ENCODE measurements at places on chromosomes 2 and 18. TPM values are rescaled to one million over a fixed set of nuclear protein-coding genes. Genes with fewer than 3 reads are reported as not detected.

Gene SERPINB2
- total RNA-seq, result 19.6 TPM

Gene IL18RAP
- total RNA-seq, result not detected

Gene RNF149
- 53.1 TPM for total RNA-seq

Gene RTP5
- total RNA-seq, result not detected

Gene NCL
- total RNA-seq, result 95.8 TPM

Gene DAW1
- total RNA-seq, result not detected

Gene RAX
- total RNA-seq, result not detected

Gene MC4R
- 0.36 TPM for total RNA-seq

Gene DLX1
- total RNA-seq, result 2.9 TPM

Gene SP140L
- total RNA-seq, result 20.2 TPM

Gene RNF125
- 0.16 TPM for total RNA-seq

Gene HOXD11
- not detected for total RNA-seq

Gene REG3G
- not detected for total RNA-seq

Gene EIF2AK3
- 26.1 TPM for total RNA-seq

Gene ADRA2B
- total RNA-seq, result 0.12 TPM

Gene OR6B2
- total RNA-seq, result not detected

Gene TCF7L1
- total RNA-seq, result 5.1 TPM

Gene PTGR3
- total RNA-seq, result 11.7 TPM

Gene HNMT
- 31.0 TPM for total RNA-seq

Gene SP140
- total RNA-seq, result 1.2 TPM

Gene TMEM200C
- total RNA-seq, result not detected

Gene METTL8
- 27.1 TPM for total RNA-seq

Gene STAMBP
- 26.3 TPM for total RNA-seq

Gene RGPD6
- 17.5 TPM for total RNA-seq

Gene PTPN18
- 20.5 TPM for total RNA-seq

Gene ZSWIM2
- 0.81 TPM for total RNA-seq

Gene DCC
- total RNA-seq, result under 0.01 TPM

Gene MYOM1
- total RNA-seq, result 0.36 TPM

Gene LOXHD1
- total RNA-seq, result not detected

Gene SCN7A
- not detected for total RNA-seq

Gene PER2
- total RNA-seq, result 13.5 TPM

Gene CTLA4
- not detected for total RNA-seq

Gene ACTR2
- total RNA-seq, result 95.0 TPM

Gene PSD4
- total RNA-seq, result 13.6 TPM

Gene UGT1A4
- total RNA-seq, result not detected

Gene ARHGAP15
- 0.49 TPM for total RNA-seq

Gene CCDC121
- 0.85 TPM for total RNA-seq

Gene TP53I3
- total RNA-seq, result 47.4 TPM

Gene C2orf81
- total RNA-seq, result 3.8 TPM

Gene ITGA6
- total RNA-seq, result 23.1 TPM

Gene RAPGEF4
- total RNA-seq, result 0.61 TPM

Gene ACVR1C
- total RNA-seq, result 6.2 TPM

Gene MOGAT1
- not detected for total RNA-seq

All from hair follicle dermal papilla cell (primary cell).